Inflammatory macrophage treated with lipopolysaccharide for 1 hour (primary cell): ENCODE measurements at places on chromosomes 11 and 22.

DNA sequence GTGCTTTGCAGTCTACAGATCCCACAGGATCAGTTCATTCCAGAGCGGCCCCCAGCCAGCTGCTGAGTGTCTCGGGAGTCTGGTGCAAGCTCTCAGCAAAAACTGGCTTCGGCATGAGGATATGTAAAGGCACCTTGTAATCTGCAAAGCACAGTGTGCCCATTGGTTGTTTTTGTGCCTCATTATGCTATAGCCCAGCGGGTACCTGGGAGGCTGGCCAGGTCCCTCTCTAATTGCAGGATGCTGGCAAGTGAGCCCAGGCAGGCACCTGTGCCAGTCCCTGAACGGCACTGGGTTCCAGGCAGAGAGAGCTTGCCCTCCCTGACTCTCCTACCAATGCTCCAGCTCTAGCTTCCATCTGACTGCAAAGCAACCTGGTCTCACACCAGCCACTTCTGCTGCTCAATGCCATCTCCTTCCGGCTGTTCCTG, 128.7 kb downstream of the DSCAML1 start:
- DNase-seq, result no peak

DNA sequence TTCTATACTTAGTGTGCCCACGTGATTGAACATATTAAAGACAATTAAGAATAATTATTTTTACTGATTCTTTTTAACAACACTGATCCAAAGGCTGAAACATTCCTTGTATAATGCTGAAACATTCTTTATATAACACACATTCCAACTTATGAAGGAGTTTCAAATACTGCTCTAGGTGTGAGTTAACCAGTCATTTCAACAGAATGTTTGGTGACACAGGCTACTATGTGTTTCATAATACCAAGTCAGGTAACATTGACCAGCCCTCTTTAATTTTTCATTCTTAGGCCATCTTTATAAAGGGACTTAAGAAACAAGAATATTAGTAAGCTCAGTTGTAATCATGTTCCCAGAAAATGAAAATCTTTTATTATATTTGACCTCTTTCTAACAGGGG, 136.6 kb downstream of the ELP4 start:
- DNase-seq, result no peak

- DNase-seq, result no peak
Measured at GRCh38 chr11:7251836-7252682, at the start of gene SYT9. Gene SYT9 (plus strand): TSS chr11:7251904. CDS start chr11:7252187, 283 bp downstream.

GRCh38 chr22:32164075-32164860, 5.2 kb upstream of the C22orf42 start:
- peak; percentile 84 for DNase-seq

GRCh38 chr11:125591649-125592304, 875 bp upstream of the STT3A start:
- peak; percentile 71 for DNase-seq
